ENCODE measurements at places on chromosomes 6 and 20. TPM values are rescaled to one million over a fixed set of nuclear protein-coding genes. Genes with fewer than 3 reads are reported as not detected.

FOXQ1 gene
- total RNA-seq = 33.6 TPM

DNA sequence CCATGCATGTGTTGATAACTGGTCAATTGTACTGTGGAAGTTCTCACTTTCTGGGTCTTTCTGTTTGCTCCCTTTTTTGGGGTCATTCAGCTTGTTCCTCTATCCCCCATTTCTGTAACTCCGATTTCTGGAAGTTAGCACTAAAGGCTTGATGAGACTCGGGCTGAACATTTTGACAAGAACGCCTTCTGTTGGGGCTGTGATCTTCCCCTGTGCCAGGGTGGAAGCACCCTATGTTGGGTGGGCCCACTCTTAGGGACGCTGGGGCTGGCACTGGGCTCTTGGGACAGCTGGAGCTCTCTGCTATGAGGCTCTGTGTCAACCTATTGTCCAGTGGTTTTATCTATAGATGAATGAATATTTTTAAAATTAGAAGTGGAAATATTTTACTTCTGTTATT lies 60.1 kb upstream of the FRMD1 start:
- peak; percentile 47 for DNase-seq

- no peak for DNase-seq
These were observed 22.2 kb downstream of the AHI1 start for GRCh38 chr6:135475292-135475886.

GRCh38 chr20:11110535-11110934 lies 436.7 kb upstream of the JAG1 start:
- no peak for DNase-seq

DNA sequence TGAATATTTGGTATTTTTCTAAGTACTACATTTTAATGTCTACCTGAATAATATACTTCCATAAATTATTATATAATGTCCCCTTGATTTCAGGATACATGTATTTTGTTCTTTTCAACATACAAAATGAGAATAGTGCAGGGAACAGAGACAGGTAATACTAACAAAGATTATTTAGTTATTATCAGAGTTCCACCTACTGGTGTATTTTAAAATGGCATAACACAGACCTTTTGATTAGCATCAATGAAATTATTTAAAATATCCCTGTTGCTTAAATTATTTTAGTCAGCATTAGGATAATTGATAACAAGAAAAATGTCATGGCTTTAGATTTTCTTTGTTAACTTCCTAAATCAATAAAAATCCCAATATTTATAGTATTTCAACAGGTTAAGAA lies 184.0 kb downstream of the PRDM13 start:
- no peak for DNase-seq

Measured in kidney (tissue), 22 donors.